ENCODE measurements at places on chromosomes 6 and 20.

DNA sequence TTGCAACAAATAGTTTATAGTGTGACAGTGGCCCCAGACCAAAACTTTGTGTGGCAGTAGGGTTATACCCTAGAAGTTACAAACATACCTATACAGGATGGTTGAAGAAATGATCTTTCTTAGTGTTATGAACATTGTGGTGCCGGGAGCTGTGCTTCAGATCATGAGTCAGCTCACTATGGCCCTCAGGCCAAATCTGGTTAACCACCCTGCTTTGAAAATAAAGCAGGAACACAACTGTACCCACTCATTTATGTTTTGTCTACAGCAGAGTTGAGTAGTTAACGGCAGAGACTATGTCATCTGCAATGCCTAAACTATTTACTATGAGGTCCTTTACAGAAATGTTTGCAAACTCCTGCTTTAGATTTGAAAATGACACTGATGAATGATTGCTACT lies 24.3 kb downstream of the AKAP7 start:
- no peak for DNase-seq

GRCh38 chr6:113619077-113619476 lies 238.1 kb upstream of the MARCKS start:
- DNase-seq = no peak

GRCh38 chr20:40861427-40862008 lies 167.1 kb upstream of the TOP1 start:
- DNase-seq = no peak

DNA sequence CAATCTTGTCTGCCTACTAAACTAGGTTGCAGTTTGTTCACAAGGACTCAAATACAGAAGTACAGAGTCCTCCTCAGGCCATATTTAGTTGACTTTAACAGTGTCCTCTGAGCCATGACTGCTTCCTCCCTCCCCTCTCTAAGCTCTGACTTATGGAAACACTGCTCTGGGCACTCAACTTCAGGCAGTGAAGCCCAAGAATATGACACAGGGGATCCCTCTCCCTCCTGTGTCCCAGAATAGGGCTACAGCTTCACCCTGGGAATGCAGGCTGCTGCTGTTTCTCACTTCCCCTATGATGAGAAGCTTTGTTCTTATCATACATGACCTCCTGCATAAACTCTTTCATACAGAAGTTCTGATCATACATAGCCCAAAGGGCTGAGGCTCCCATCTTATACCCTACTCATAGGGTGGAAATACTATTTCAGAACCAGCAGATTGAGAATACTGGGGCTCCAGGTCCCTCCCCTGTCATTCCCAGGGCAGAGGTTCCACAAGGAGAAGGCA lies 97.3 kb upstream of the UST start:
- DNase-seq = no peak

GRCh38 chr20:62850333-62850974 lies 11.2 kb downstream of the TCFL5 start:
- DNase-seq = no peak

- no peak for DNase-seq
Observed at GRCh38 chr20:39603219-39603618, 641.1 kb downstream of the DHX35 start.

- DNase-seq = no peak
Observed at GRCh38 chr6:159066483-159066882, 21.7 kb upstream of the TAGAP start.

DNA sequence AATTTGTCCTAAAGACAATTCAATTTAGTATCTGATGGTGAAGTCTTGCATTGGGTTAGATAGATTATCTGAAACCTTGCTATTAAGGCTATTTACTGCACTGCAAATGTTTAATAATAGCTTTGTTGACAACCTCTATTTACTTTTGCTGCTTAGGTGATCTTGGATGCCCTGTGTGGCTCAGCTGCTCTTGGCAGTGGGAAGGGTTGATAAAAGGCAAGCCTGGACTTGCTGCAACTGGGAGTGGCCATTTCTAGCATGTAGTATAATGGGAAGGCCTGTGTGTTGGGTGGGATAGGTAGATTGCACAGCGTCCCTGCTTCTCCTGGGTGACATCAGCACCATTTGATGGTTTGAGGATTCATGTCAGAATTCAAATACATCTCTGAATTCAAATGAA lies 49.1 kb downstream of the ARMC2 start:
- DNase-seq = no peak

DNA sequence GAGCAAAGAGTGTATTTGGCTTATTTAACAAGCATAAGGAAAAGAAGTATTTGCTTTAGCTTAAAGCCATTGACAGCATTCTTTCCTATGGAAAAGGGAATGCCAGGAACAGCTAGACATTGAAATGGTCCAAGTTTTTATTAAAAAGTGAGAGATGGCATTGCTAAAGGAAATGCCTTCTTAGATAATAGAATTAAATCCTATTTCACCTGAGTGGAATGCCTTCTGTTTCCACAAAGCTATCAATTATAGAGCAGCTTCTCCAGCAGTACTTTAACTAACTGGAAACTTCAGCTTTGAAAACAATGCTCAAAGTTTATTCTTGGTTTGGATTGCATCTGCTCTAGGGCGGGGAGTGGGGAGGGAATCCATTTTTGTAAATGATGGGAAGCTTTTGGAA lies 85.1 kb upstream of the CNKSR3 start:
- DNase-seq = no peak

GRCh38 chr6:10136636-10137035 lies 278.2 kb downstream of the TFAP2A start:
- DNase-seq = no peak

- DNase-seq = no peak
Observed at GRCh38 chr20:19791887-19792286, 33.8 kb downstream of the RIN2 start.

DNA sequence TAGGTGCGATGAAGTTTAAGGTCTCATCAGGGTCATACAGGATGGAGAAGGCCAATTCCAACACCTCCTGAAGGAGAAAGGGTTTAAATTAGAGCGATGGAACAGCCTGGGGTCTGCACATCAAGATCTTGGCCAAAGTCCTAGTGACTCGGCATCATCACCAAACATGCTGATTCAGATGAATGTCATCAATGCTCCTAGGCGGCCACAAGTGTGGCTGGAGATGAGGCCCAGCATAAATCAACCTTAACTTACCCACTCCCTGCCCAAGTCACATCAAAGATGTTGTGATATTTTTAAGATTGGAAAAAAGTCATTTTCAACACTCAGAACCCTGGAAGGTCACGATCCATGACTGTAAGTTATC lies 37.5 kb downstream of the ELMO2 start:
- no peak for DNase-seq

- DNase-seq = no peak
Observed at GRCh38 chr6:3793545-3793944, 42.0 kb upstream of the PXDC1 start.

DNA sequence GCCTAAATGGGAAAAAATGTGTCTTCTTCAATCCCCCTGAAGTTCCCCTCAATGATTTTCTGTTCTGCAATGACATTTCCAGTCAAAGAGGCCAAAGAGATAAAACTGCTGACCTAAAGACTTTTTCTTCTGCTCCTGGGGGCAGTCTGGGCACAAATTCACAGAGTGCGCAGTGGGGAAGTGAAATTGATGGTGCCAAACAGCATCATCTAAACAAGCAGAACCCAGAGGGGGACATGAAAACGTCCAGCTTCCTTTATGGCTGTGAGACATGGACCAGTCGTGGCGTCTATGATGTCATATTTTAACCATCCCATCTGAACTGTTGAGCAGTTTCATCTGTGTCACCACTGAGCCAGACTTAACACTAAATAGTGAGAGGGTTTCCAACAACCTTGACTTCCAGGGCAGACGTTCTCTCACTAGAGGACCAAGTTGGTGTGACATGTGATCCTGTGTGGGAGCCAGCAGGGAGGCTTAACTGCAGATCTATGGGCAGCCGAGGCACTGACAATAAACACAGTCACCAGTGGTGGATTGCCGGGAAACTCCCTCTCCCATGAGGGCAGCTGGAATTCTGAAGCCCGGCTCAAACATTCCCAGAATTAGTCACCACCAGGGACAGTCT lies 12.4 kb downstream of the SCML4 start:
- no peak for DNase-seq

DNA sequence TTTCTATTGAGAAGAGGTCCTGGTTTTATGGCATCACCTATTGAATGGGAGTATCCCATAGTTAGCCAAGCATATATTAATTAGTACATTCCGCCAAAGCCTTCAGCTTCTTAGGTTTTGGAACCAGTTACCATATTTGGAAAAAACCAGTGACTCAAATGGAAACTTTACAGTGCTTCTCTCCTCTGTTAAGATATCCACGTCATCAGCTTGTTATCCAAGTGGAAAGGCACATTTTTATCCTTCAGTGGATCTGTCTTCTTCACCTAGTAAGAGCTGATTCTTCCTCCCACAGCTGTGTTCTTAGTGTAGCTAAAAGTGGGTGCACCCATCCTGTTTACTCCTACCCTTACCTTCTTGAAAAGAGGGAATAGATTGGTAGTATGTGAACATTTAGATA lies 34.5 kb downstream of the TPD52L1 start:
- no peak for DNase-seq

GRCh38 chr6:142872376-142872775 lies 72.6 kb downstream of the HIVEP2 start:
- peak; percentile 30 for DNase-seq

GRCh38 chr6:145349950-145350510 lies 385.3 kb downstream of the EPM2A start:
- DNase-seq = no peak

DNA sequence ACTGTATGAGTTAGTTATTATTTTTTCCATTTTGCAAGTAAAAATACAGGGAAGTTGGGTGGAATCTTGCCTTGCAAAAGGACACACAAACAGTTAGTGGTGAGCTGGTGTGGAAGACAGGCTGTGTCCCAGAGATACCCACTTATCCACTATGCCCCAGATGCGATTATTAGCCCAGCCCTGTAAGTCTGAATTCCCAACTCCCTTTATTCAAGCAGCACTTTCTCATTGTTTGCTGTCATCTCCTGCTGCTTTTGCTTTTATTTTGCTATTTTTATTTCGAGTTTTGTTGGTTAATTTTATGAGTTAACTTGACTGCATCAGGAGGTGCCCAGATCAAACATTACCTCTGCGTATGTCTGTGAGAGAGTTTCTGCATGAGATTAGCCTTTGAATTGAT lies 239.4 kb downstream of the DOK5 start:
- DNase-seq = no peak

GRCh38 chr20:31475472-31476293 lies 595 bp downstream of the REM1 start:
- no peak for DNase-seq

- no peak for DNase-seq
Observed at GRCh38 chr6:27867945-27868300, 44.3 kb downstream of the OR2B2 start.

DNA sequence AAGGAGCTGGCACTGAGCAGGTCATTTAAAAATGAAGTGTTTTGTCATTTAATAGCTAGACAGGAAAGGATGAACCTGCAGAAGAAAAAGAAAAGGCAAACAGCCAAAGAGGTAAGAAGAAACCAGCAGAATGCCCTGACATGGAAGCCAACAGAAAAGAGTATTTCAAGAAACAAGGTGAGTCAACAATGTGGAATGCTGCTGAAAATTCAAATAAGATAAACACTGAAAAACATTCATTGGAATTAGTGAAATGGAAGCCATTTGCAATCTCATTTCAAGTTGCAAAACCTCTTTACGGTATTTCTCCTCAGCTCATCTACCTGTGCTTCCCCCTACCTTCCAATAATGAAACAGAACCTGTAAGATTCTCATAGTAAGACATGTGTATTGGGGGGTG lies 59.6 kb downstream of the RWDD2A start:
- DNase-seq = no peak

DNA sequence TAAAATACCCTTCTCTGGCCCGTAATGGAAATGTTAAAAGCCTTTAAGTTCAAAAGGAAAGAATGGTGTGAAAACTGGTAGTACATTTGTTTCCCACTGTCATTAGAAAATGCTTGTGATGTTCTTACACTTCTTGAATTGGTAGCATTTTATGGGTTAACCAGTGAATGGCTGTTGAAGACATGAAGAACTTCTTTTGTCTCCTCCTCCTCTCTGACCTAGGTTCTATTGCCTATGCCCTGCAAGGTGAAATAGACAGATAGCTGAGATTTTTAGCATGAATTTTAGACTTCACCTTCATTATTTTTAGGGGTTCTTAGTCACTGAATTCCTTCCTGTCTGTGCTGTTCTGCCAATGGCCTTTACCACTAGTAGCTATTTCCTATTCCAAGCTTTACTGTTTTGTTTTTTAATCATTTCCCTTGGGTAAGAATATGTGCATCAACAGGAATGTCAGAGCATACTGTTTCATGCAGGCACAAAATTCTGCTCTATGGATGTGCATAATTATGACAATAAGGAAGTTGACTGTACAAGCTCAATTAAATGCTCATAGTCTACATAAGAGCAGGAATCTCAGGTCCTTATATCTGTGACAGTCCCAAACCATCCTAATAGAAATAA lies 4.9 kb downstream of the TNFAIP3 start:
- DNase-seq = no peak
